Activated CD4-positive, alpha-beta T cell treated with anti-CD3 and anti-CD28 coated beads, Interleukin-2, Interleukin-6, amounts not matched to agents 100 ng/mL and 50 ng/mL, durations not matched to agents 16 hours and 8 hours (primary cell): ENCODE measurements at places on chromosomes 13 and 19.

DNA sequence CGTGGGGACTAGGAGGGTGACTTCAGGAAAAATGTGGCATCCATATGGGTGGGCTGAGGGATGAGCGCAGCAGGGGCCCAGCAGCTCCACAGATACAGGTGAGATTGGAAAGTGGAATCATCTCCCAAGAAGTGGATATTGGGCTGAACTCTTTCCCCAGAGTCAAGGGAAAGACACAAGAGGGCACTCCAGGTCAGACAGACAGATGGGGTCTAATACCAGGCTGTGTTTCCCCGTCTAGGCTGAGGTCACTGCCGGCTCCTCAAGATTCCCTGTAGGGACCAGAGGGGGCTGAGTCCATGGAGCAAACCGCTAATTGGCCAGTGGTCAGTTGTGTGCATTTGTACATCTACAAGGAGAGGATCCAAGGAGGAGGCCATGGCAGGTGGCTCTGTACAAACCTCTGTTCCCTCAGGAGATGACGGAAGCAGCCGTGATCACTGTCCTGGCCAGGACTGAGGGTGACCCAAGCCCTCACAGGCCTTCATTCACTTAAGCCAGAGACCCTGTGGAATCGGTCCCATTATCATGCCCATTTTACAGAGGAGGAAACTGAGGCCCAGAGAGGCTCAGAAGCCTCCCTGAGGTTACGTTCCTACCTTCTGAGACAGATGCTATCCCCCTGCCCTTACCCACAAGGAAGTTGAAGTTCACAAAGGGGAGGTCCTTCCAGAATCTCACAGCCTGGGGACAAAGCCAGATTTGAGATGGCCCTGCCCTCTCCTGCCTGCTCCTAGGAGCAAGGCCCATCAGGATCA, 14.9 kb upstream of the IGLON5 start:
- DNase-seq = no peak

GRCh38 chr13:111861766-111862366, 205.1 kb upstream of the SOX1 start:
- DNase-seq = no peak

GRCh38 chr19:23547816-23548430, 139.1 kb downstream of the ZNF675 start:
- DNase-seq = no peak

GRCh38 chr19:10858204-10858828, 10.1 kb downstream of the C19orf38 start:
- DNase-seq = peak; percentile 46

DNA sequence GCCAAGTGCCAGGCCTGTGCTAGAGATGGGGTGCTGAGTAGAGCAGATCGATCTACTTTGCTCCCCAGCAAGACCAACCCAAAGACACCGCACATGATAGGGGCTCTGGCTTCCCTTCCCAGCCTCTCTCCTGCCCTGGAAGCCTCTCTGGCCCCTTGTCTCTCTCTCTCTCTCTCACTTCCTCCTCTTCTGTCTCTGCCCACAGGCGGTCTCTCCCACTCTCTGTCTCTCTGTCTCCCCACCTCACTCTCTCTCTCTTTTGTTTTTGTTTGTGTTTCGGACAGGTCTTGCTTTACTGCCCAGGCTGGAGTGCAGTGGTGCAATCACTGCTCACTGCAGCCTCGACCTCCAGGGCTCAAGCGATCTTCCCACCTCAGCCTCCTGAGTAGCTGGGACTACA, 1.3 kb downstream of the SELENOV start:
- DNase-seq = no peak
